Stimulated activated CD8-positive, alpha-beta memory T cell treated with anti-CD3 and anti-CD28 coated beads, Interleukin-2, amount 100 ng/mL, for 1 hour (primary cell): ENCODE measurements at places on chromosomes 5 and 9.

GRCh38 chr5:51034222-51034901 lies 348.9 kb upstream of the ISL1 start:
- DNase-seq, result no peak

GRCh38 chr5:113282472-113282871 lies 152.3 kb downstream of the TSSK1B start:
- no peak for DNase-seq

- no peak for DNase-seq
Measured at GRCh38 chr5:93577854-93578812, 2.9 kb downstream of the NR2F1-AS1 start.

- DNase-seq, result no peak
Measured at GRCh38 chr9:88579050-88579715, 44.2 kb downstream of the NXNL2 start.

DNA sequence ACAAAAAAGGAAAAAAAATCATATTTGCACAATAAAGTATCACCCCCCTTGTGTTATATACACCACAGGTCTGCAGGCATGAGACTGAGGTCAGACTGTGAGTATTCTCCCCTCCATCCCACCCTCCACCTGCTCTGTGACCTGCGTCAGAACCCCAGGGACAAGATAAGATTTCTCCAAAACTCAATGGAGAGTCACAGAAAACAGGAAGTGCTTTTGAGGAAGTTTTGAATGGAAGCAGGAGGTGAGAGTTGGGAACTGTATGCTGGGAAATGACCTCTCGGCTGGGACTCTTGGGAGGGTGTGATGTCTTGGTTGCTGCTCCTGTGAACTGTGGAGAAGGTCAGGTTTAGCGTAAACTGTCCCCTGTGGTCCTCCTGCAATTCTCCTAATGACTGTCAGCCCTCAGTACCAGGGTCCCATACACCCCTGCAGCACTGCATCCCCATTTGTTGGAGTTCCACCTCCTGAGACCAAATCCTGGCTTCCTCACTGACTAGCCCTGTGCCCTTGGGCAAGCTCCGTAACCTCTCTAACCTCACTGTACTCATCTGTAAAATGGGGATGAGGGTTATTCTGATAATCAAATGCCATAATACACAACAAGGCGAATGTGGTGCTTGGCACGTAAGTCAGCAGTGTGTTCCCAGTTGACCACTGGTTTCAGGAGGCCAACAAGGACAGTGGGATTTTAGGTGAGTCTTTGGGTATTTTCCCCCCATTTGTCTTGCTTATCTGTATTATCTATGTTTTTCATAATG lies 6.9 kb upstream of the CTSL start:
- no peak for DNase-seq

- no peak for DNase-seq
Measured at GRCh38 chr9:72467766-72468738, 53.4 kb upstream of the TMC1 start.

- no peak for DNase-seq
Measured at GRCh38 chr5:139273322-139273571, 20.3 kb upstream of the MATR3 start.

DNA sequence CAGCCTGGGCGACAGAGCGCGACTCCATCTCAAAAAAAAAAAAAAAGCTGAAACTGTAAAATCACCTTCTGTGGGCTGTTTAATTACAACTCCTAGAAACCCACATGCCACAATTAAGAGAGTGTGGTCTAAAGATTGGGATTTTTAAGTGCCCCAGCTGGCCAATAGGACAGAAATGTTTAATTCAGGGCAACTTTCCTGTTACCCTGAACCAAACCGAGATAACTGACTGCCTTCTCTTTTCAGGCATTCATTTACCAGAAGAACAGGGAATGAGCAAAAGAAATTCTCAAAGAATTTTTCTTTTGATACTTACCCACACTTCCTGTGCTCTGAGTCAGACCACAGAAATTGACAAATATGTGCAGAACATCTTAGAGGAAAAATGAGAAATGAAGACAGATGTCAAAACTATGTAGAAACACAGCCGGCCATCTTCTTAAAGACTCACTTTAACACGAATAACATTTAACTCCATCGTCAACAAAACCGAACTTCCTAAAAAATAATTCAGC lies 221.3 kb upstream of the DAPK1 start:
- no peak for DNase-seq

DNA sequence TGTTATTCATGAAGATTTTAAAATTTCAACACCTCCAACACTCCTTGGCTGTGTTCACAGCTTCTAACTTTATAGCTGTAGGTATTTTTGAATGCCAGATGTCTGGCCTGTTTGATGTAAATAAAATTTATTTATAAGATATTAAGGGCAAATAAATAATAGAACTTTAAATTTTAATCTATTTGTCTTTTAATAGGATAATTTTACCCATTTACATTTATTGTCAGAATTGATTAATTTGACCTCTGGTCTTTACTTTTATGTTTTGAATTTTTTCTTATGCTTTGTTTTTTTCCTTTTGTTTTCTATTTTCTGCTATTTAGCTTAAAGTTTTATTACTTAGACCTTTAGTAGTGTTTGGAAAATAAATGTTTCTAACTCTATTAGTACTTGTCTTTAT lies 94.6 kb downstream of the UGCG start:
- DNase-seq, result no peak

GRCh38 chr5:83322273-83322924 lies 149.1 kb upstream of the VCAN start:
- DNase-seq, result no peak

- DNase-seq, result no peak
Measured at GRCh38 chr5:141695627-141696215, 13.7 kb upstream of the ARAP3 start.

GRCh38 chr9:37390759-37391158 lies 31.7 kb upstream of the GRHPR start:
- no peak for DNase-seq

- DNase-seq, result no peak
Measured at GRCh38 chr5:107812570-107813141, 141.9 kb upstream of the EFNA5 start.

- DNase-seq, result no peak
Measured at GRCh38 chr5:160649304-160649703, 202.7 kb downstream of the ATP10B start.

DNA sequence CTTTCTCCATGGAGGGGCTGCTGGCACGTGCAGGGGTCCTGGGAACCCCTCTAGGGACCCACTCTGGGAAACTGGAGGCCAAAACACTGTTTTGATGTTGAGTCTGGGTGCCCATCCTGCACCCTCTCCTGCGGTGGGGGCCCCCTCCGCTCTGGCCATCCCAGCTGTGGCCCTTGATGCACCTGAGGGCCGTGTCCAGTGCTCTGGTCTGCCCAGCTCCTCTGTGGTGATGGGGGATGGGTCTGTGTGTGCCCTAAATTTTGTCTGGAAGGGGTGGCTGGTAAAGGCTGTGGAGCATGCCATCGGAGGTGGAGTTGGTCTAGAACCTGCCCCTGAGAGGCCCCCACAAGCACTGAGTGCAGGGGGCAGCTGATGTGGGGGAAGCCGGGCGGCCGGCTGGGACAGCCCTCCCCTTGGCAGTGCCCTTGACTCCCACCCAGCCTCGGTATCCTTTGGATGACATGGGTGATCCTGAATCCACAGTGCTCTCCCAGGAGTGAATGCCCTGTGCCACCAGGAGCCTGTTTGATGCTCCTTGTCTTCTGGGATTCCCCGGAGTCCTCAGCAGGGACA lies 26.3 kb downstream of the AHRR start:
- no peak for DNase-seq

DNA sequence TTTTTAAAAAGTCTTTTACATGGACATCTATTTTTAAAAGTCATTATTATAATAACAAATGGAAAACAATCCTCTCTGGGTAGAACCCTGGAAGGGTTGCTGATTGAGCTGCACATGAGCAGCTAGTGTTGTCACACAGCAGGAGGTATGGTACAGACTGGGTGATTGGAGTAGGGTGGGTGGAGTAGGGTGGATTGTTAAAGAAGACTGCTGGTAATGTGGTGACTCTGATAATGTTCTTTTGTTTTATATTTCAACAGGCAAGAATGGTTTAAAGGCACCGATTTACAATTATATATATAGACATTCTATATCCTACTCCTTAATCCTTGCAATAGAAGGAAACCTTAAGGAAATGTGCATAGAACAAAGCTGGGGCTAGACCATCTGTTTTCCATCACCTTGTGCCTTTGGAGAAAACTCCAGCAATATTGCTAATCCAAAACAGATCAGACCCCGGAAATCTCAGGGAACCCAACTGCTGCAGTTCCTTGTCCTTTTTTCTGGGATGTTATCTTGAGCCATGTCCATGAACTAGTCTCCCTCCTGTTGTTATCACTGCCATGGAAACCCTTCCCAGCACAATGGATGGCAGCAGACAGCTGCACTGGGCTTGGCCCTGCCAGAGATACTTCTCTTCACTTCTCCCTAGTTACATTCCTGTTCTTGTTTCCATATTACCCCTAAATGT lies 129.7 kb downstream of the YIPF5 start:
- DNase-seq, result no peak

DNA sequence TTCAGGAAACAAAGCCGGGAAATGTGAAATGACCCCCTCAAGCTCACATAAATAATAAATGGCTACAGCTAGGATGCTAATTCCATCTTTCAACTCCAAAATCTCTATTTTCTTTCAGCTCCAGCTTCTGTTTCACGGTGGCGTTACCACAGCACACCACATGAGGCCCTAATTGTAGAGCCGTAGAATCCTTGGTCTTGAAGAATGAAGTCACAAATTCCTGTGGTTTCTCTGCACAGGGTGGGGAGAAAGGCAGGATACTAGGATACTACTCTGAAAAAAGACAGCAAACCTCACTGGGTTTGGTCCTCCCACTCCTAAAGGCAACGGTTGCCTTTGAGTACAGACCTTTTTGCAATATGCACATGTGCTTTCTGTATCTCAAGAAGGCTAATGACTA lies 13.9 kb upstream of the RARS1 start:
- no peak for DNase-seq

DNA sequence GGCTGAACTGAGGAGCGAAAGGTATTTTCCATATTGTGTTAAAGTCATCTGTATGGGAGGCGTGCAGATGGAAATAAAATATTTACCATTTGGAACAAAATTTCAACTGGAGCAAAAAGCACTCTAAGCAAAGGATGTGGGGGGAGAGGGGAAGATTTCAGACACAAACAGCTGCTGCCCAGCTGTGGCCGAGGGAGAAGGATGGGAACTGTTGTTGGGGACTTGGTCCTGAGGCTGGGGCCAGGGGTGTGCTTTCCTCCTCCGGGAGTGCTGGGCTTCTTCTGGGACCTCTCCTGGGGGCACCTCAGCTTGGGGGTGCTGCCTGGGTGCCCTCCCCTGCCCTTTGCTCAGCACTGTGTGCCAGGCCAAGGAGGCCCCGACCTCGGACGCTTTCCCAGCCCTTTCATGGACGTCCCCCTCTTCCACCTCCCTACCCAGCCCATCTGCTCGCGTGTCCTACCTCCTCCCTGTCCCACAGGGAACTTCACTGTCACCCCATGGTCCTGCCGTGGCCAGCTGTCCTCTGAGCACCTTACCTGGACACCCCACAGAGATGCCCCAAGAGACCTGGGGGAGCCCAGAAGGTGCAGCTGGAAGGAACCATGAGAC lies 101.9 kb upstream of the COL5A1 start:
- DNase-seq, result no peak

DNA sequence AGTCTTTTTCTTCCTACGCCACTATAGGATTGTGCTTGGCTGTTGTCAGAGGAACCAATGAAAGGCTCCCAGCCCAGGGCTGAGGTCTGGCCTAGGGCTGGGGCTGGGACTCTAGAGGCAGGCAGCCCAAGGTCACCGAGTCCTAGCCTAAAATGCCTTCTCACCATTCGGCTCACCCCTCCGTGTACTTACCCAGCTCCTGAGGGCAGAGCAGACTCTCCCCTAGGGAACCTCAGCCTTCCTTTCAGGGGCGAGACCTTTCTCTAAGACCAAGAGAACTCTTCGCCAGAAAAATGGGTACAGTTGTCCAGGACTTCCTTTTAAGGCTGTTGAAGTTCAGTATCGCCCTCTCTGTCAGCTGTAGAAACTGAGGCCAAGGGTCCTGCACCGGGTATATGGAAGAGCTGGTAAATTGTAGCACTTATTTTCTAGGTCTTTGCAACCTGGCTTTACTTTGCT lies 1.7 kb upstream of the SPRY4 start:
- no peak for DNase-seq

GRCh38 chr9:137310189-137311052 lies 8.3 kb upstream of the NRARP start:
- no peak for DNase-seq

DNA sequence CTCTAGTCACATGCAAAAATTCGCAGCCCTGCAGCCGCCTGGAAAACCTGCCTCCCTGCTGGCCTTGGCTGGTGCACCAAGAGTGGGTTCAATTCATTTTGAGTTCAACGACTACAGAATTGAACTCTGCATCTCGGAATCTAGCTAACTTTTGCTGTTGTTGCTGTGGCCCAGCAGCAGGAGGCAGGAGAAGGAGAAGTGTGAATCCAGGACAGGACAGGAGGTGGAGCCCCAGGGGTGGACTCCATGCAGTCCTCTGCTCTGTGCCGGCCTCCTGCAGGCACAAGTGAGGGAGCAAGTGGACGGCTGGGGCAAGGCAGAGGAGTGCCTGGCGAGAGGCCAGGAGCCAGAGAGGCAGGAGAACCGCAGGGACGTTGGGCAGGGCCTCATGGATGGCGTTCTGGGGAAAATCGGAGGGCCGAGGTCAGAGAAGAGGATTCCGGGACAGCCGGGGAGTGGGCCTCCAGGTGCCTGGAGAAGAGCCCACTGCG lies 214.2 kb downstream of the FANCC start:
- no peak for DNase-seq

DNA sequence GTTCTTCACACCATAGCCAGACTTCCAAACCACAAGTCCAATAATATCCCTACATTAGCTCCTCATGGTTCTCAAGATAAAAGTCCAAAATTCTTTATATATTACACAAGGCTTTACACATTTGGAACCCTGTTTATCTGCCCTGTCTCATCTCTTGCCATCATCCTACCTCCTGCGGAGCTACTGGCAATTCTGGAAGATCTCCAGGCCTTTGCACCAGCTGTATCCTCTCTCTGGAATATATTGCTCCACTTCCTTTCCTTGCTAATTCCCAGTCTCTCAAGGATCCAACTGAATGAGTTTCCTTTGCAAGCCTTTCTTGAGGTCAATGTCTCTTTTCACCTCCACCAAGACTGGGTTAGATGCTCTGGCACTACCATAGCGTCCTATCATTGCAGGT lies 41.3 kb upstream of the MIER3 start:
- DNase-seq, result no peak

- DNase-seq, result no peak
Measured at GRCh38 chr5:31427724-31428309, 104.1 kb downstream of the DROSHA start.
